ENCODE measurements at places on chromosomes 11 and 22. TPM values are rescaled to one million over a fixed set of nuclear protein-coding genes. Genes with fewer than 3 reads are reported as not detected.

DNA sequence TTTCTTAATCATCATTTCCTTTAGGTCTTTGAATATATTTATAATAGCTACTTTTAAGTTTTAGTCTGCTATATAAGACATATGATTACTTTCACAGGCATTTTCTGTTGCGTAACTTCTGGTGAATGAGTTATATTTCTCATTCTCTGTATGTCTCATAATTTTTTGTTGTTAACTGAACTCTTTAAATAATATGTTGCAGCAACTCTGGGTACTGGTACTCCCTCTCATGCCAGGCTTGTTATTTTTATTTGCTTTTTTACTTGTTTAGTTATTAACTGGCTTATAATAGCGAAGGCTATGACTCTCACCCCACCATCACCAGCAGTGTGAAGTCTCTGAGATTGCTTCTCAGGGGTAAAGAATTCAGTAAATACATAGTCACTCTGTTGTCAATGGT lies 524.2 kb upstream of the CHORDC1 start:
- no peak overlapping the region for H3K4me3 ChIP-seq
- no peak for DNase-seq
- H3K36me3 ChIP-seq = no peaks in the 10 kb centered on the region
- H3K27me3 ChIP-seq = no peaks in the 10 kb centered on the region

- no peak overlapping the region for H3K4me3 ChIP-seq
- H3K27ac ChIP-seq = no peak overlapping the region
Observed at GRCh38 chr22:22880645-22881044, 7.0 kb upstream of the IGLL5 start.

The OR2AT4 gene
- total RNA-seq = not detected

GRCh38 chr11:120386318-120386717 lies 50.1 kb downstream of the ARHGEF12 start:
- peaks cover 25% of the 10 kb centered on the region for H3K4me1 ChIP-seq
- H3K27me3 ChIP-seq = no peaks in the 10 kb centered on the region
- H3K27ac ChIP-seq = no peak overlapping the region

GRCh38 chr11:111531136-111531535 lies 9.4 kb upstream of the LAYN start:
- no peaks in the 10 kb centered on the region for H3K36me3 ChIP-seq
- H3K27ac ChIP-seq = no peak overlapping the region
- H3K27me3 ChIP-seq = peaks cover 19% of the 10 kb centered on the region
- no peak overlapping the region for H3K4me3 ChIP-seq
- DNase-seq = no peak

DNA sequence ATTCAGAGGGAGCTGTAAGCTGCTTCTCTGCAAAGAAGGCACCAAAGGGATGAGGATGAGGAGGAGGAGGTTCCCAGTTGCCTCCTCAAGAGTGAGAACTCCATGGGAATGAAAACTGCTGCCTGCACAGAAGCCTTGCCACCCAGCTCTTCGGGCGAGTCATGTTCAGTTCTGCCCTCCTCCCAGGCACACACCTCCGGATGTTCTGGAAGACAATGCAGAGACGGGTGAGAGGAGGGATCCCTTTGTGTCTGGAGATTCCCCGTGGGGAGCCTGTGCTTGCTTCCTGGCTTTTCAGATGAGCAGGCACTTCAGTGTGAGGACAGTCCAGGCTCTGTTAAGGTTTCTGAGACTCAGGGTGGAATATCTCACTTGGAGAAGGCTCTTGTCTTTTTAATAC lies 295.6 kb downstream of the DDX10 start:
- no peak for DNase-seq
- H3K27me3 ChIP-seq = no peaks in the 10 kb centered on the region
- no peak overlapping the region for H3K4me3 ChIP-seq
- no peaks in the 10 kb centered on the region for H3K36me3 ChIP-seq
- no peak overlapping the region for H3K27ac ChIP-seq

The KCNQ1 gene
- 22.0 TPM for total RNA-seq

The APOL3 gene
- total RNA-seq = 53.9 TPM

- peak; percentile 49 for DNase-seq
- no peaks in the 10 kb centered on the region for H3K36me3 ChIP-seq
- no peak overlapping the region for H3K4me3 ChIP-seq
- peak overlapping the region; percentile 23 for H3K27ac ChIP-seq
- H3K4me1 ChIP-seq = peaks cover 11% of the 10 kb centered on the region
Observed at GRCh38 chr11:126102436-126102981, 39.8 kb upstream of the CDON start.

DNA sequence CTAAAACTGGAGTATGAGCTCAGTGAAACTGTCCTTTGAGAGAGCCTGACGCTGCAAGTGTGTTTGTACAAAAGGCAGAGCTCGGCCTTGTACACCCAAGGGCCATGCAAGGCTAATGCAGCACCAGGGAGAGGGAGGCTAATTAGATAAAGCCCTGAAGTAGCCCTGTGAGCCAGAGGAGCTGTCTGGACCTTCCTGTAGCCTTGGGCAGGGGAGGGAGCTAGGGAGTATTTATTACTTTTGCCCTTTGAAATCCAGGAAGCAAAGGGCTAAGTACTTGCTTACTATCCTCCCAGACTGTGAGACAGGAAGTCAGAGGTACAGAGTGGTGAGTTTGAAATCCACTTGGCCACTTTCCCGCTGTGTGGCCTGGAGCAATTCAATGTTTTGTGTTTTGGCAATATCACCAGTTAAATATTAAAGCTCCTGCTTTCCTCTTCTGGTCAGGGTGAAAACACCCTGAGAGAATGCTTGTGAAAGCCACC lies 10.2 kb upstream of the LDHA start:
- H3K36me3 ChIP-seq = no peaks in the 10 kb centered on the region
- no peaks in the 10 kb centered on the region for H3K27me3 ChIP-seq
- peak overlapping the region; percentile 92 for H3K27ac ChIP-seq
- peak; percentile 85 for DNase-seq
- no peak overlapping the region for H3K4me3 ChIP-seq

The OR51B2 gene
- not detected for total RNA-seq

GRCh38 chr11:34823639-34824038 lies 92.5 kb downstream of the APIP start:
- H3K36me3 ChIP-seq = no peaks in the 10 kb centered on the region
- DNase-seq = no peak
- no peak overlapping the region for H3K4me3 ChIP-seq

The DUSP8 gene
- total RNA-seq = 31.8 TPM

- H3K4me3 ChIP-seq = no peak overlapping the region
- H3K27ac ChIP-seq = no peak overlapping the region
- no peak for DNase-seq
- no peaks in the 10 kb centered on the region for H3K4me1 ChIP-seq
- H3K27me3 ChIP-seq = no peaks in the 10 kb centered on the region
- H3K36me3 ChIP-seq = no peaks in the 10 kb centered on the region
Observed at GRCh38 chr11:66708701-66709100, 20.3 kb downstream of the SPTBN2 start.

The PNPLA3 gene
- not detected for total RNA-seq

The CTSW gene
- 1.1 TPM for total RNA-seq

The TPH1 gene
- total RNA-seq = 4.0 TPM

- H3K36me3 ChIP-seq = no peaks in the 10 kb centered on the region
- no peak for DNase-seq
- H3K27me3 ChIP-seq = no peaks in the 10 kb centered on the region
- H3K4me3 ChIP-seq = no peak overlapping the region
- H3K4me1 ChIP-seq = no peaks in the 10 kb centered on the region
Observed at GRCh38 chr11:59417023-59417422, 9.2 kb downstream of the OR5A2 start.

- DNase-seq = no peak
- no peaks in the 10 kb centered on the region for H3K27me3 ChIP-seq
- no peaks in the 10 kb centered on the region for H3K36me3 ChIP-seq
- no peak overlapping the region for H3K4me3 ChIP-seq
Observed at GRCh38 chr11:121420398-121420797, 31.7 kb upstream of the SORL1 start.

DNA sequence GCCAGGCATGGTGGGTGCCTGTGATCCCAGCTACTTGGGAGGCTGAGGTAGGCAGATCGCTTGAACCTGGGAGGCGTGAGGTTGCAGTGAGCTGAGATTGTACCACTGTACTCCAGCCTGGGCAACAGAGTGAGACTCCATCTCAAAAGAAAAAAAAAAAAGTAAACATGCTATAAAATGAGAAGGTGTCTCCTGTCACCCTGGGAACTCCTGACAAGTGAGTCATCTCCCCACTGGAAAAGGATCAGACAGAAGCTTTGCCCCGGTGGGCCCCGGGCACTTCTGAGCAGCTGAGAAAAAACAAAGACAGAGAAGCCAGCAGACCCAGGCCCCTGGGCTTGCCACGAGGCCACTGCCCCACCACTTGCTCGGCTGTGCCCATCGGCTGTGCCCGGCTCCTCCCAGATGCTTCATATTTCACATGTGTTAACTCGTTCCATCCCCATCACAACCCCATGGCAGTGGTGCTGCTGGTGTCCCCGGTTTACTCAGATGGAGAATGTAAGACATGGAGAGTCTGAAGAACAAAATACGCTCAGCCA lies 22.3 kb downstream of the TTLL1 start:
- no peaks in the 10 kb centered on the region for H3K4me1 ChIP-seq
- H3K27me3 ChIP-seq = no peaks in the 10 kb centered on the region
- H3K4me3 ChIP-seq = no peak overlapping the region
- no peaks in the 10 kb centered on the region for H3K36me3 ChIP-seq
- DNase-seq = no peak
- no peak overlapping the region for H3K27ac ChIP-seq

DNA sequence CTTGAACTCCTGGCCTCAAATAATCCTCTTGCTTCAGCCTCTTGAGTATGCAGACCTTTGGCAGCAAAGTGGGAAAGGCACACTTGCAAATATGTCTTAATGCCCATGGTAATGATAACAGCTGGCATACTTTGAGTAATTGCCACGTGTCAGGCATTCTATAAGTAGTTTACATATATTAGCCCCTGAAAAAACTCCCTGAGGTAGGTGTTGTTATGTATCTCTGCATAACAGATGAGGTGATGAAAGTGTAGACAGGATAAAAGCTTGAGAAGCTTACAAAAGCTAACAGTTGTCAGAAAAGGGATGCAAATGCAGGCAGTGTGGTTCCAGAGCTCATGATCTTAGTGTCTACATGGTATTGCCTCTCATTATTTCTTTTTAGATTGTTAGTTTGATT lies 291.1 kb upstream of the C11orf87 start:
- H3K36me3 ChIP-seq = no peaks in the 10 kb centered on the region
- no peaks in the 10 kb centered on the region for H3K4me1 ChIP-seq
- no peak for DNase-seq
- H3K27me3 ChIP-seq = no peaks in the 10 kb centered on the region

GRCh38 chr11:77967121-77967520 lies 27.3 kb downstream of the INTS4 start:
- H3K36me3 ChIP-seq = no peaks in the 10 kb centered on the region
- H3K4me1 ChIP-seq = no peaks in the 10 kb centered on the region
- DNase-seq = no peak
- H3K4me3 ChIP-seq = no peak overlapping the region
- H3K27ac ChIP-seq = no peak overlapping the region
- H3K27me3 ChIP-seq = no peaks in the 10 kb centered on the region

DNA sequence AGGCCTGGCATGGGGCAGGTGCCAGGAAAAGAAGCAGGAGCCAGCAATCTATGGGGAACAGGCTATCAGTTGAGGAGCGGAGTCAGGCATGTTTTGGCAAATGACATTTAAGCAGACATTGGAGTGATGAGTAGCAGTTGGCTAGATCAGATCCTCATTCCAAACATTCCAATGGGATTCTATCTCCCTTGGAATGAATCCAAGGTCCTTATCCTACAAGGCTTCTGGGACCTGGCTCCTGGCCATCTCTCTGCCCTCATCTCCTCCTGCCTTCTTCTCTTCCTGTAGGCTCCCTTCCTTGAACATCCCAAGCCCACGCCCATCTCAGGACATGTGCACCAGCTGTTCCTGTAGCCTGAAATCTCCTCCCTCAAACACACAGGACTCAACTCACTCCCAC lies 1074.5 kb downstream of the TBC1D22A start:
- H3K4me3 ChIP-seq = no peak overlapping the region
- H3K27me3 ChIP-seq = peaks cover 8% of the 10 kb centered on the region
- no peaks in the 10 kb centered on the region for H3K4me1 ChIP-seq
- no peak for DNase-seq
- no peaks in the 10 kb centered on the region for H3K36me3 ChIP-seq

- peak overlapping the region; percentile 13 for H3K27ac ChIP-seq
- no peak overlapping the region for H3K4me3 ChIP-seq
- H3K4me1 ChIP-seq = peaks cover 24% of the 10 kb centered on the region
- peak; percentile 68 for DNase-seq
- no peaks in the 10 kb centered on the region for H3K27me3 ChIP-seq
Observed at GRCh38 chr11:1772270-1773130, 8.8 kb upstream of the CTSD start.

GRCh38 chr11:71481101-71481960 lies 28.3 kb downstream of the NADSYN1 start:
- H3K27ac ChIP-seq = no peak overlapping the region
- peaks cover 45% of the 10 kb centered on the region for H3K36me3 ChIP-seq
- H3K4me3 ChIP-seq = no peak overlapping the region
- DNase-seq = no peak
- H3K4me1 ChIP-seq = no peaks in the 10 kb centered on the region
- no peaks in the 10 kb centered on the region for H3K27me3 ChIP-seq

- H3K4me1 ChIP-seq = no peaks in the 10 kb centered on the region
- no peak for DNase-seq
- H3K27me3 ChIP-seq = no peaks in the 10 kb centered on the region
- H3K4me3 ChIP-seq = no peak overlapping the region
- H3K36me3 ChIP-seq = no peaks in the 10 kb centered on the region
- no peak overlapping the region for H3K27ac ChIP-seq
Observed at GRCh38 chr11:117459979-117460300, 132.3 kb downstream of the CEP164 start.

GRCh38 chr22:33163815-33164214 lies 105.6 kb upstream of the SYN3 start:
- DNase-seq = no peak
- no peak overlapping the region for H3K27ac ChIP-seq
- no peaks in the 10 kb centered on the region for H3K36me3 ChIP-seq
- H3K4me3 ChIP-seq = no peak overlapping the region
- no peaks in the 10 kb centered on the region for H3K27me3 ChIP-seq
- no peaks in the 10 kb centered on the region for H3K4me1 ChIP-seq

GRCh38 chr11:27281276-27281675 lies 81.7 kb downstream of the CCDC34 start:
- no peaks in the 10 kb centered on the region for H3K27me3 ChIP-seq
- no peak overlapping the region for H3K4me3 ChIP-seq
- no peaks in the 10 kb centered on the region for H3K36me3 ChIP-seq
- no peak for DNase-seq
- no peaks in the 10 kb centered on the region for H3K4me1 ChIP-seq
- no peak overlapping the region for H3K27ac ChIP-seq

GRCh38 chr11:77882396-77882795 lies 61.5 kb downstream of the AAMDC start:
- no peaks in the 10 kb centered on the region for H3K27me3 ChIP-seq
- no peak for DNase-seq
- H3K36me3 ChIP-seq = no peaks in the 10 kb centered on the region
- H3K4me3 ChIP-seq = no peak overlapping the region
- H3K27ac ChIP-seq = no peak overlapping the region
- H3K4me1 ChIP-seq = no peaks in the 10 kb centered on the region

The RASL10A gene
- 2.4 TPM for total RNA-seq

The APOL1 gene
- 11.2 TPM for total RNA-seq

- H3K27ac ChIP-seq = no peak overlapping the region
- H3K4me3 ChIP-seq = no peak overlapping the region
- no peaks in the 10 kb centered on the region for H3K36me3 ChIP-seq
- H3K4me1 ChIP-seq = no peaks in the 10 kb centered on the region
- no peak for DNase-seq
- H3K27me3 ChIP-seq = no peaks in the 10 kb centered on the region
Observed at GRCh38 chr11:34514597-34514996, 1.0 kb upstream of the ELF5 start.

- no peaks in the 10 kb centered on the region for H3K27me3 ChIP-seq
- H3K4me3 ChIP-seq = no peak overlapping the region
Observed at GRCh38 chr11:68216171-68216938, 3.3 kb upstream of the KMT5B start.

The OR51F1 gene
- total RNA-seq = not detected

The TANGO2 gene
- total RNA-seq = 101 TPM

The ALG8 gene
- 17.9 TPM for total RNA-seq

The UBQLN3 gene
- total RNA-seq = not detected
